ENCODE measurements at places on chromosomes 3 and 15.
A peak's percentile ranks its signal among the peaks of the same experiment; 100 is the strongest.

DNA sequence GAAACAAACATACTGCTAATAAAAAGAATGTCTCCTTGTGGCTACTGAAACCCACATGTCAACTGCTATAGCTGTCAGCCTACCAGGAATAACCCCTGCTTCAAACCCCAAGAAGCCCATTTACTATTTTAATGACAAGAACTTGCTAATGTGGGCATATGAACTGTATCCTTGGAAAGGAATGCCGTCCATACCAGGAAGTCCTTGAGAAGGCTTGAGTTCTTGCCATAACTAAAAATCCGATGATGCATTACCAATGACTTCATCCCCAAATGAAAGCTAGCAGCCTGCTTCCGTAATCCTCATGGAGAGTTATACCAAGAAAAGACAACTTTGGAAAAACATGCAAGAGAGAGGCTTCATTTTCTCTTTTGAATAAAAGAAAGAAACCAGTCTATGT is 34.8 kb downstream of the MINDY4B start:
- DNase-seq, result no peak

- no peak for DNase-seq
Measured at GRCh38 chr15:90000186-90001001, 730 bp upstream of the ZNF710 start.

DNA sequence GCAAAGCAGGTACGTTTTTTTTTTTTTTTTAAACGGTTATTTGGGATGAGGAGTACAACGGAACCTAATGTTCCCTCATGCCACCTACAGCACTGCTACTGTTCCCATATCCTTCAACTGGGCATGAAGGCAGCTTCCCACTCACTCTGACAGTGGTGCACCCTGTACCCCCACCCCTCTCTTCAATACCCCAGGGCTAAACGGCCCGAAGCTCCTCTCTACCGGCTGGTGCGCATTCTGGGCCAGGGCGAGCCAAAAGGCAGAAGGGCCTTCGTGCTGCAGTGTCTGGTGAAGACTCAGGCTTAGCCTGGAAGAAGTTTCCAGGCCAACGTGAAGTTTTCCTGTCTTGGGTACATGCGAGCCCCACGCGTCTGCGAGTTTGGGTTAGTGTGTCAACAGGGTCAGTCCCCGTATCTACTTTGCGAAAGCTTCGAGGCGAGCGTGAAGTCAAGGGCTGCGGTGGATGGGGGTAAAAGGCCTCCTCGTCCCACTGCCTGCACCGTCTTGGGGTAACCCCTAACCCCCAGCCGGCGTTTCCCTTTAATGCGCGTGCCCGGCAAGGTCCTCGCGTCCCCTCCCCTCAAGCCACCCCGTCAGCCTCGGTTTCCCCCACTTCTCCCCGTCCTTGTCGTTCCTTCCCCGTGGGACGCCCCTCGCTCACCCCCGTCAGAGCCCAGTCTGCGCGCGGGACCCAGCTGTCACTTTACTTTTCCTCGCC is 765 bp upstream of the UBE2E2 start:
- no peak for DNase-seq

DNA sequence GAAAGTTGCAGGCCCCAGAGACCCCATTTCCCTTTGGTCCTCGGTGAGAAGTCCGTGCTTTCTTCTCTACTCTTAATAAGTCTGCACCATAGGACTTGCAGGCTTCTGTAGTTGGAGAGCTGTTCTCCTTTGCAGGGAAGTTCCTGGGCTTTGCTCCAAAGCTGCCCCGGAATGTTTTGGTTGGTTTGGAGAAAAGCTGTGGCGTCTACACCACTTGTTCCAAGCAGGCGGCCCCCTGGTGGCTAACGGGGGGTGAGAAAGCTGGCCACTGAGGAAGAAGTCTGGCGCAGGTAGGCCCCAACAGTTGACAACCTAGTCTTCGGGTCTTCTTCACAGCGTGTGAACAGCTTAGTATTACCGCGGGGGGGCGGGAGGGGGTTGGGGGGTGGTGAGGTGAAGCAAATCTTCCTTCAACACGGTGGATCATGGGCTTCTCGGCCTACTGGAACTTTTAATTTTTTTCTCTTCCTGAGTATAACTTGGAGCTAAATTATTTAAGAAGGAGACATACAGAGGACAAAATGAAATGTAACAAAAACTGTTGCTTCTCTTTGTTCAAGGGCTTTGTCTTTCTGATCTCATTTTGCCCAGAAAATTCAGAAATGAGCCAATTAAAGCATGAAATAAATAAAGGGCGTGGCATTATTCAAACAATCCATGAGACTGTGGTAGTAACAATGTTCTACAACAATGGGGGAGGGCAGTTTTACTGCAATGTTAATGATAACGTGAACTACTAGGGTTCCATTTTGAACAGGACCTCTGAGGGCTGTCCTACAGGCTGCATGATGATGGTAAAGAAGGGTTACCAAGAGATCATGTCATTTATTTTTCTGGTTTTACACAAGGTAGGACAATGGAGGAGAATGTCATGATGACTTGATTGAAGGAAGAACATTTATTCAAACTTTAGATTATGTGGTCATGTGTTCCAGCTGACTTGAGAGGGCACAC is 2.2 kb upstream of the THRB start:
- DNase-seq, result peak; percentile 38

DNA sequence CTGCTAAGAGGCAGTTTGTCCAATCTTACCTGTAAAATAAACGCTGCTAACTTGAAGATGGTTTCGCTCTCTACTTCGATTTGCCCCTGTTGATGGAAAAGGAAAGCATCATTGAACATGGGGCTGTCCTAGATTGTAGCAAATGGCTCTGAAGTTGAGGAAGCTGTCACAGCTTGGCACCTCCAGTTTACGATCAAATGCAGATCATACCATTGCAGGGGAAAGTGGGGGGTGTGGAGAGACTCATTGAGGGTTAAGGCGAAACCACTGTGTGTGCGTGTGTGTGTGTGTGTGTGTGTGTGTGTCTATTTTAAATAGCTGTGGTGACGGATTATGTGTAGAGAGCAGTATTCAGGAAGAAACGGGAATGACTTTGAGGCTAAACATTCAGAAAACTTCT is 127.6 kb upstream of the LMOD3 start:
- no peak for DNase-seq

GRCh38 chr15:54854667-54855066 is 342.1 kb downstream of the RSL24D1 start:
- no peak for DNase-seq

GRCh38 chr3:113654851-113655250 is 41.6 kb downstream of the USF3 start:
- DNase-seq, result no peak

DNA sequence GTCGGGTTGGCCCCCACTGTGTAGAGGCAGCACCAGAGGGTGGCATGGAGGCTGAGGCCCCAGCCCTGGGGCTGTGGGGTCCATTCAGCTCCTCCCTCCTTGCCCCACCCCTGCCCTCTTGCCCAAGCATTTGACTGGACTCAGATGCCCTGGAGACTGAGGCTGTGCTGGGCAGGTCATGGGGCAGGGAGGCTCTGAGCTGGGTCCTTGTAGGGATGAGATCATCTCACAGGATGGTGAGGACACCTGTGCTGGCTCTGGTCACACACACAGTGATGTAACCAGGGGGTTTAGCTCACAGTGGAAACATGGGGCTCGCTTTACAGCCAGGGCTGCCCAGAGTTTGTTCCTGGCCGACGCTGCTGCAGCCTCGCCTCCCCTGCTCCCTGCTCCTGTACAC is 17.8 kb downstream of the ALPK3 start:
- no peak for DNase-seq

DNA sequence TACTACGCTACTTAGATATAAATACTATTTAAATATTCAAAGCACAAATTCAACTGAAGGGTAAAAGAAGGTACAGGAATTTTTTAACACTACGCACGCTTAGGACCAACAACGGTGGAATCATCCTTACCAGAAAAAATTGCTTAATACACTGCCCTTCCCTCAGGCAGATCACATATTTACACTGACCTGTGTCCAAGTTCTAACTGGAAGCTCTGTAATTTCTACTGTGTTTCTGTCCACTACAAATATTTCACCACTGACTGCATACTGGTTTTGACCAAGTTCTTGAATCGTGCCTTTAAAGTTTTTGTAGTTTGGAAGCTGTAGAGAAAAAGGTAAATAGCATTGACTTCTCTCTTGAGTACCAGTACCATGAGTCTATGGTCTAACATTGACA is 44.2 kb downstream of the TOP2B start:
- DNase-seq, result no peak

DNA sequence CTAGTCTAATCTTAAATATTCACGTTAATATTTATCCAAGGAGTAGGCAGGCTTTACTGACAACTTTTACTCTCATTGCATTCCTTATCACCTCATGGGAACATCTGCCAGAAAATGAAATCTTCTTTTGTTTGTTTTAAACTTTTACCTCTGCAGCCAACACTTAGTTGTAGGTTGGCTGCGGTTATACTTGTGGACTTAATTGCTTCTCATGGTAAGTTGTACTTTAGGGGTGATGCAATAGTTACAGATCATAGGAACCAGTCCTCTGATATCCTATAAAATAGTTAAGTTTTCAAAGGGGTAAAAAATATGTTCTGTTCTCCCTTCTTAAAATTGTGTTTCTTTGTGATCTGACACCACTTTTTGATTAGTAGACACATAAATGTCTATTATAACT is 321.9 kb downstream of the ZPLD1 start:
- DNase-seq, result no peak

DNA sequence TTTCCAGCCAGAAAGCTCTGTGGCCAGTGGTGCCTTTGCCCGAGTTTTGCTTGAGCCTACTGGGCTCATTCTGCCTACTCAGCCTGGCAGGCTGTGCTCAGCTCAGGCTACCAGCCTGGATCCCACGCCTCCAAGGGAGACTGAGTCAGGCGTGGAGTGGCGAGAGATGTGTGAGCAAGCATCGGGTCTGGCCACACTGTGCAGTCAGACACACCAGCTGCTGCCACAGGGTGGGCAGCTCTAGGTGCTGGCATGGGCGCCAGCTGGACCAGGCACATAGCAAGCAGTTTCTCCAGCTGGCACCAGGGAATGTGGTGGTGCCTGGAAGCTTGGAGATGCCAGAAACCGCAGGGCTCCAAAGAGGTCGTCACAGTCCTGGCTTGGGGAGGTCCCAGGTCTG is 498.5 kb upstream of the CNTN4 start:
- no peak for DNase-seq

- DNase-seq, result no peak
Measured at GRCh38 chr3:43644443-43644842, 22.6 kb upstream of the ANO10 start.

- DNase-seq, result no peak
Measured at GRCh38 chr3:119912220-119912619, 130.3 kb downstream of the NR1I2 start.

GRCh38 chr3:149251186-149251585 is 29.6 kb upstream of the CP start:
- DNase-seq, result no peak

DNA sequence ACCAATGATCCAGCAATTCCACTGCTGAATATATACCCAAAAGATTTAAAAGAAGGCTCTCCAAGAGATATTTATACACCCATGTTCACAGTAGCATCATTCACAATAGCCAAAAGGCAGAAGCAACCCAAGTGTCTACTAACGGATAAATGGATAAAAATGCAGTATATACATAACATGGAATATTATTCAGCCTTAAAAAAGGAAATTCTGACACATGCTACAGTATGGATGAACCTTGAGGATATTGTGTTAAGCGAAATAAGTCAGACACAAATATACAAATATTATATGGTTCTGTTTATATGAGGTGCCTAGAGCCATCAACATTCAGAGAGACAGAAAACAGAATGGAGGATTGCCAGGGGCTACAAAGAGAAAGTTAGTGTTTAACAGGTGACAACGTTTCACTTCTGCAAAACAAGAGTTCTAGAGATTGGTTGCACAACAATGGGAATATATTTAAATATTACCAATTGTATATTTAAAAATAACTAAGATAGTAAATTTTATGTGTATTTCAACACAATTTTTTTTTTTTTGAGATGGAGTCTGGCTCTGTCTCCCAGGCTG is 69.4 kb downstream of the STAG1 start:
- no peak for DNase-seq

DNA sequence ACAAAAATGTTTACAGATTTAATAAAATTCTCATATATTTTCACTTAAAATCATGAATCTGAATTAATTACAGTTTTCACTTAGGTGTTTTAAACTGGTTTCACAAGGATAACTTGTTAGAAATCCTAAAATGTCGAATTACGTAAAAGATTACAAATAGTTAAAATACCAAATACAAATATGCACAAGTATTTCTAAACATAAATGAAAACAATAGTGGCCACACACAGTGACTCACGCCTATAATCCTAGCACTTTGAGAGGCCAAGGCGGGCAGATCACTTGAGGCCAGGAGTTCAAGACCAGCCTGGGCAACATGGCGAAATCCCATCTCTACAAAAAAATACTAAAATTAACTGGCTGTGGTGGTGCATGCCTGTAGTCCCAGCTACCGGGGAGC is 10.9 kb upstream of the TBL1XR1 start:
- DNase-seq, result no peak

GRCh38 chr15:79562403-79562815 is 130.3 kb downstream of the MINAR1 start:
- DNase-seq, result no peak

GRCh38 chr3:2851361-2851760 is 258.8 kb downstream of the IL5RA start:
- no peak for DNase-seq

- DNase-seq, result no peak
Measured at GRCh38 chr15:56774356-56774755, 41.0 kb upstream of the ZNF280D start.

- DNase-seq, result no peak
Measured at GRCh38 chr15:78682693-78683410, 41.8 kb upstream of the CHRNB4 start.

GRCh38 chr3:119352034-119352609 is 57.9 kb downstream of the ARHGAP31 start:
- no peak for DNase-seq

- no peak for DNase-seq
Measured at GRCh38 chr15:87562203-87562602, 694.3 kb downstream of the NTRK3 start.

DNA sequence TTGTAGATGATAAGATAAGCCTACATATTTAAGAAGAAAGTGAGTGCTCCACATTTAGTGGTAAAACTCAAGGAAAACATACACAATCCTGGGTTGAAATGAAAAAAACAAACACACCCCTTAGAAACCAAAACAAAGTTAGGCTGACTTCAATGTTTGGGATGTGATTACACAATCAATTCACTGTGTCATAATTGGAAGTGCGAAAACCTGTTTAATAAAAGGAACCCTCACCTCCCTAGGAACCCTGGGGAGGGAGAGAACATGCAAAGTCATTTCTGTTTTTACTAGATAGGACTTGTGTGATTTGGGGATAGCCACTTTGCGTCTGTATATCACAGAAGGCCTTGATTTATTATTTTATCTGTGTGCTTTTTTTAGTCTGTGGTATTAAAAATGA is 275.0 kb downstream of the NFKBIZ start:
- DNase-seq, result no peak

- DNase-seq, result no peak
Measured at GRCh38 chr3:172203522-172204258, 164.3 kb downstream of the FNDC3B start.

- DNase-seq, result no peak
Measured at GRCh38 chr3:106290304-106290997, 421.6 kb upstream of the CBLB start.

GRCh38 chr3:9913601-9914000 is 3.3 kb upstream of the IL17RC start:
- DNase-seq, result peak; percentile 15

- no peak for DNase-seq
Measured at GRCh38 chr3:173098959-173099358, 42.1 kb downstream of the SPATA16 start.
